Activated naive CD4-positive, alpha-beta T cell treated with anti-CD3 and anti-CD28 coated beads, Interleukin-2, amount 50 U/mL, for 72 hours (primary cell): ENCODE measurements at places on chromosomes 7 and 10. TPM values are rescaled to one million over a fixed set of nuclear protein-coding genes. Genes with fewer than 3 reads are reported as not detected.

DNA sequence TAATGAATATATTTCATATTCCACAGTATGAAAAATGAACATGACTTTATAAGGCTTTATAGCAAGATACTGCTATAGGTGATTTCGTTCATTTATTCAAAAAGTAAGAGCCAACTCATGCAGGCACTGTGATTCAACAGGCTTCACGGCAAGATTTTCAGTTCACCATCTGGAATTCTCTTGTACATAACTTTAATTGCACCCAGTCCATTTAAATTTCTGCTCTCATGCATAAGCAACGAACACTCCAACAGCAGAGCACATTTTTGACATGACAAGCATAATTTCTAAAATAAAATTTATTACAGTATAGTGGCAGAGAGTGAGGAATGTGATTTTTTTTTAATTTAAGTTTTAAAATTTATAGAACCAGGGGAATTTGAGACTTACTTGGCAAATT lies 436.1 kb downstream of the PHTF2 start:
- DNase-seq, result no peak

DNA sequence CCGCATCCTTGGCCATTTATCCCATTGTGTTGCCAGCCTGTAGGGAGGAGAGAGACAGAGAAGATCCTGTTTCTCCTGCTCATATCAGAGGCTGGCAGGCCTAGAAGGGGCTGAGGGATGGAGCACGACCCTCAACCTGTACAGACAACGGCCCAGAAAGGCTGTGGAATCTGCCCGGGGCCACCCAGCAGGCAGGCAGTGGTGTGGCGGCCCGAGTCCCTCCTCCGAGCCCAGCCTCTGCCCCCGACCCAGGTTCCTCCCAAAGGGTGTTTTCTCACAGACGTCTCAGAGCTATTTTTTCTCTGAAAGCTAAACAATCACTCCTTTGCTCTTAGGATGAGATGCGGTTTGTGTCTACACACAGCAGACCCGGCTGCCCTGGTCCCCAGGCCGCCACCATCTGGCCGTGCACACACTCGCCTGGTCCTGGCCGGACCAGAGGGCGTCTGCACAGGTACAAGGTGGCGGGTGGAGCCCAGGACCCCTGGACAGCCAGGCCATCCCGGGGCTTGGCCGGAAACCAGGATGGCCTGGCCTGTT lies 69.3 kb downstream of the FOXL3 start:
- DNase-seq, result no peak

DNA sequence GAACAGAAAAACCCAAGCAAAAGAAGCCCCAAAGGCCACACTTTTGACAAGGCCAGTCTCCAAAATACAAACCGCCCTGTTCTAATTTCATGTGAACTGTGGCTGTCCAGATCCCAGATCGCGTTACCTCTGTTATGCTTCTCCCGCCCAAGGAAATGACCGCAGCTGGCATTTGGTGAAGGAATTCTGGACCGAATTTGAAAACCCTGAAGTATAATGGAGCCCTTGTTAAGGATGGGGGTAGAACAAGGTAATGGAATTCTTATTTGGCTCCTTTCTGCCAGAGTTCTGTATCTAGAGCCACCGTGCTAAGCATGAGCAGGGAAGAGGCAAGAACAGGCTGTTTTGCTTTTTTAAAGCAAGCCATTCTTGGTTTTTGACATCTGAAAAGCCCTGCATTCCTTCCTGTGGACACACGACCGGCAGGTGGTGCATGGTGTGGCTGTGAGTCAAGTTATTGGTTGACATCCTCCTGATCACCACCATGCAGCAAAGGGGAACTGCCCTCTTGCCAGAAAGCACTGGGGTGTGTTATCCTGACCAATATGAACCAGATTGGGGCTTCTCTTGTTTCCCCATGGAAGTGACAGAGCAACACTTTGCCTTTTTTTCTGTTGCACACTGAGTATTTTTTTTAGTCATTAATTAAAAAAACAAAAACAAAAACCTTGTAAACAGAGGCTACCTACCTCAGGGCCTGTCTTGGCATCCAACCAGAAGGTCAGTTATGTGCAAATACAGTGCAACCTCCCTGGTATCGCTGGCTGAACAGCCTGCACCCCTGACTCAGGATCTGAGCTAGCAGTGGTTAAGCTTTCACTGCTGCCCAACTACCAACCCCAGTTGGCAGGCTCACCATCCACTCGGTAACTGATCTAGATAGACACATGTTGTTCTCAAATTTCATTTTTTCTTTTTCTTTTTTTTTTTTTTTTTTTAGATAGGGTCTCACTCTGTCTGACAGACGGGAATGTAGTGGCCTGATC lies 14.2 kb downstream of the UCMA start:
- DNase-seq, result no peak

- DNase-seq, result no peak
Measured at GRCh38 chr7:122402235-122402634, 97.7 kb upstream of the FEZF1 start.

- DNase-seq, result no peak
Measured at GRCh38 chr10:4070921-4071660, 286.1 kb upstream of the KLF6 start.

- no peak for DNase-seq
Measured at GRCh38 chr7:70005891-70006260, 407.6 kb downstream of the AUTS2 start.

DNA sequence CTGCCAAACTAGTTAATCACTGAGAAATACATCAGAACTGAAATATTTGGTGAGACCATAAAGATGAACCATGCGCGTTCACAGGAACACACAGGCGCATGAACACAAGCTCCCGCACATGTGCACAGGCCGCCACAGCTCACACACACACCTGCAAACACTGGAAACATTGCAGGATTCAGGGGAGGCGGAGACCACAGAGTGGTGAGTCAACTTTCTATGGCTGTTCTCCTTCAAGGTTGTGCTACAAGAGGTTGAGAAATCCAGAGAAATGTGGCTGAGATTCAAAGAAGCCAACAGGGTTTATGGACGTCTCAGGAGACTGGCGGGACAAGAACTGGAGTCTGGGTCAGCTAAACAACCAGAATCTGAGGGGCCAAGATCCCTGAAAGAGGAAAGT lies 17.8 kb downstream of the ESYT2 start:
- DNase-seq, result peak; percentile 68

GRCh38 chr10:95289921-95290421 lies 832 bp downstream of the PDLIM1 start:
- DNase-seq, result no peak

GRCh38 chr10:44822349-44822748 lies 88.8 kb upstream of the TMEM72 start:
- no peak for DNase-seq

GRCh38 chr7:135147899-135148721 lies at the start of gene TMEM140:
TSS of gene TMEM140 (plus strand) at chr7:135148072. CDS start at chr7:135164442, 16,370 bp downstream.
- DNase-seq, result no peak

DNA sequence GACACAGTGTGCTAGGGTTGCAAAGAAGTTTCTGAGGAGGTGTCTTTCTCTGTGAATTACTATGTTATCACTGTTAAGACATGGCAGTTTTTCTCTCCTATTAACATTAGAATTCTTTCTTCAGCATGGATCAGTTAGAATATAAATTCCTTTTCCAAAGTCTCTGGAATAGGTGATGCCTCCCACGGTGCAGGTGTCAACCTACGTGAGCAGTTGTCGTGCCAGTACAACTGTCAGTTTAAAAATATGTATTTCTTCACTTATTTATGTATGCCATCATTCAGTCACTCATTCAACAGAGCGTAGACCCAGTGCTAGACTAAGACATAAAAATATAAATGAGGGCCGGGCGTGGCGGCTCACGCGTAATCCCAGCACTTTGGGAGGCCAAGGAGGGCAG lies 83.5 kb downstream of the TACC2 start:
- no peak for DNase-seq

DNA sequence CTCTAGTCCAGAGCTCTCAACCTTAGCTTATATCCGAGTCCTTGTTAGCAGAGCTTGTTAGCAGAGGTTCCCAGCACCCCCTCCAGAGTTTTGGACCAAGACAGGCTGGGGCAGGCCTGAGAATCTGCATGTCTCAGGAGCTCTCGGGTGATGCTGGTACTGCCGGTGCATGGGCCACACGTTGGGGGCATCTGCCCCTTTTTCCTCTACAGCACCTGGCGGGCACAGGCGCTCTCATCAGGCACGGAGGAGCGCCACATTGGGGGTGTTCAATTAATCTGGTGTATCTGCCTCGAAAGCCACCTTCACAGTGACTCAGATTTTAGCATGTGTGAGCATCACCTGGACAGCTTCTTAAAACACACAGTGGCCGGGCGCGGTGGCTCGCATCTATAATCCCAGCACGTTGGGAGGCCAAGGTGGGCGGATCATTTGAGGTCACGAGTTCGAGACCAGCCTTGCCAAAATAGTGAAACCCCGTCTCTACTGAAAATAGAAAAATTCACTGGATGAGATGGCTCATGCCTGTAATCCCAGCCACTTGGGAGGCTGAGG lies 117.7 kb downstream of the ELFN1 start:
- no peak for DNase-seq

- DNase-seq, result no peak
Measured at GRCh38 chr7:151867912-151868311, 9.0 kb downstream of the PRKAG2 start.

DNA sequence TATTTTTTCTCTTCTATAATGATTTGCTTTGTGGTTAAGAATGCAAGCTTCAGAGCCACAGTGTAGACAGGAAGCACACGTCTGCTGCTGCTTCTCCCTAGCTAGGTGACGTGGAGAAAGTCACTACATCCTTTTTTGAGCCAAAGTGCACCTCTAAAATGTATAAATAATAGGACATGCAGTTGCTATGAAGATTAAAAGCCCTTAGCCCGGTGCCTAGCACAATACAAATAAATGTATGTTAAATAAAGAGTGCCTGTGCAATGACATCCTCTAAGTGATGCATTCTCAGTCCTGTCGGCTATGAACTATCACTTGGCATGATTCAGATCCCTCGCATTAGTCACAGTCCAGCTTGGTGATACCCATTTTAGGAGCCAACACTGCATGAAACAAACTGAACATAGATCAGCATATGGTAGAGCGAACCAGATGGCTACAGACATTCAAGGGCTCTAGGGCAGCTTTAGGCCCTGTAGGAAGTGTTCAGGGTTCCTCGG lies 4.8 kb upstream of the TRDMT1 start:
- peak; percentile 46 for DNase-seq

DNA sequence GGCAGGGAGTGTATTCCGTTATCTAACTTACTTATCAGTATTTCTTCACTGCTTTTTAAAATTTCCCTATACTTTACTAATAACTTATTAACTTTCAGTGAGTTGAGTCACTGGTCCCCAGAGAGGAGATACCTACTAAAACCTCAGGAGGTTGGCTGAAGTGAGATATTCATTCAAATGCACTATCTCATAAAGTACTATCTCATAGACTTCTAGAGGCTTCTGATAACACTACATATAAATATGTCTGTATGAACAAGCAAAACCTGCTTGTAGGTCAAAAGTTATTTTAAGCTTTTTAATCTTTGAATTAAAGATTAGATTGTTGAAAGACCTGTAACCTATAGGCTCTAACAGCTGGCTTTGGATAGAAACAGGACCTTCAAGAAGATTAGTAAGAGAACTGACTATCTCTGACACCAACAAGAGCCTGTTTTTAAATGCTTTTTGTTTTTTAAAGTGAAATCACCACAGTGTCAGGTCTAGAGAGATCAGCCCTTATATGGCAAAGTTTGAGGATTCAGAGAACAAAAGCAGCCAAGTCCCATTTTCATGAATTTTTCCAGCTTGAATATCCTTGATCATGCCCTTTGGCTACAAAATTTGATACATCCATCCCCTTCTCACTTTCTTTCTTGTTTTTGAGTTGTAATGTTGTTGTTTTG lies 242.2 kb downstream of the ARL4A start:
- no peak for DNase-seq

DNA sequence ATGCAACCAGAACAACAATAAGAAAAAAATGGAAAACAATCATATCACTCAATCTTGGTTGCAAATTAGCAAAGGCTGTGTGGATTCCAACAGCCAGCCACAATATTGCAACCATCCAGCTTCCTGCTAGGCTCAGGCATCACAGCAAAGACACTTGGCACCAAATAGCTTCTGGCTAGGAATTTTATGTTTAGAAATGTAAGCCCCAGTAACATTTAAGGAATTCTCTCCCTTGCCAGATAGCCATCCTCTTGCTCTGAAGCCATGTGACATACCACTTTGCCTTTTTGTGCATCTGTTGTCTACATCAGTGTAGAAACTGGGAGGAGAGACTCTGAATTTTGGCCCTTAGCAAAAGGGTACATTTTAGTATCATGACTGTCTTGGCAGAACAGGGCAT lies 22.2 kb downstream of the MKX start:
- no peak for DNase-seq

GRCh38 chr7:34080513-34080912 lies 175.2 kb downstream of the BMPER start:
- no peak for DNase-seq

The OLAH gene
- 0.87 TPM for total RNA-seq

The KEL gene
- 2.8 TPM for total RNA-seq

The SLC39A12 gene
- total RNA-seq, result not detected

The FAM241B gene
- 29.8 TPM for total RNA-seq

The DRGX gene
- total RNA-seq, result not detected

The MNX1 gene
- not detected for total RNA-seq

The SFTPD gene
- total RNA-seq, result 0.41 TPM

The NKX2-3 gene
- total RNA-seq, result not detected

The PDK4 gene
- total RNA-seq, result not detected
